CD4-positive, alpha-beta memory T cell (primary cell): ENCODE measurements at places on chromosomes 11 and 22.

DNA sequence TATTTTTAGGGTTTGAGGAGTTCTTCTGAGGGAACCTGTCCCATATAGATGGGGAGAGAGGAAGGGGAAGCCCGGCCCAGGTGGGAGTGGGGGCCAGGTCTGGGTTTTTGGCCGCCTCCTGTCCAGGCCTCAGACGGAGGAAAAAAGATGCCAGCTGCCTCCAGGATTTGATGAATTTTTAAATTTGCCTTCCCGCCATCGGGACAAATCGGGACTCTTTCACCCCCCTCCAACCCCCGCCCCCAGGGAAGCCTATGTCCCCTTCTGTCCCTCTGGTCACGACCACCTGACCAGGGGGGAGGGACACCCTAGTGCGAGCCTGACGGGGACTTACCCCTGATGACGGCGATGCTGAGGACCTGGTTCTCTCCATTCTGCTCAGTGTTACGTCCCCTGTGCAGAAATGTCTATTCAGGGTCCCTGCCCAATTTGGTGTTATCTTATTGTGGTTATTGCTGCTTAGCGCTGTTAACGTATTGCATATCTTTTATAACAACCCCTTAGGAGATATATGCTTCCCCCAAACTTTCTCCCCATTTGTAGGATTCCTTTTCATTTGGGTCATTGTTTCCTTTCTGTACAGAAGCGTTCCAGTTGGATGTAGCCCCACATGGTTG is 115.9 kb upstream of the GRK3 start:
- peak overlapping the region; percentile 67 for H3K27ac ChIP-seq
- H3K4me1 ChIP-seq: peaks cover 39% of the 10 kb centered on the region
- peak overlapping the region; percentile 71 for H3K4me3 ChIP-seq
- no peak for DNase-seq
- H3K36me3 ChIP-seq: no peaks in the 10 kb centered on the region

DNA sequence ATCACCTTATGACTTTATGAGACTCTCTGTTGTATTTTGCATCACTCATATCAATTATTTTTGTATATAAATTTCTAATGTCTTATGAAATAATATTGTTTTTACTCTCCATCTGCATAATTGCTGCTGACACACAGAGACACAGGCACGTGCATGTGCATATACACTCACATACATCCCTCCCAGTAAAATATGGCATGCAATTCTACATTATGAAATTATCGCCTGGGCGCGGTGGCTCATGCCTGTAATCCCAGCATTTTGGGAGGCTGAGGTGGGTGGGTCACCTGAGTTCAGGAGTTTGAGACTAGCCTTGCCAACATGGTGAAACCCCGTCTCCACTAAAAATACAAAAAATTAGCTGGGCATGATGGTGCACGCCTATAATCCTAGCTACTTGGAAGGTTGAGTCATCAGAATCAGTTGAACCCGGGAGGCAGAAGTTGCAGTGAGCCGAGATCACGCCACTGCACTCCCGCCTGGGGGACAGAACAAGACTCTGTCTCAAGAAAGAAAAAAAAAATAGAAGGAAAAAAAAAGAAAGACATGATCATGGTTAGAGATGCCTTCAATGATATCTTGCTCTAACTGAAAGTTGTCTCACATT is 96.7 kb upstream of the LUZP2 start:
- no peak overlapping the region for H3K27ac ChIP-seq
- no peaks in the 10 kb centered on the region for H3K4me1 ChIP-seq
- H3K27me3 ChIP-seq: no peaks in the 10 kb centered on the region

DNA sequence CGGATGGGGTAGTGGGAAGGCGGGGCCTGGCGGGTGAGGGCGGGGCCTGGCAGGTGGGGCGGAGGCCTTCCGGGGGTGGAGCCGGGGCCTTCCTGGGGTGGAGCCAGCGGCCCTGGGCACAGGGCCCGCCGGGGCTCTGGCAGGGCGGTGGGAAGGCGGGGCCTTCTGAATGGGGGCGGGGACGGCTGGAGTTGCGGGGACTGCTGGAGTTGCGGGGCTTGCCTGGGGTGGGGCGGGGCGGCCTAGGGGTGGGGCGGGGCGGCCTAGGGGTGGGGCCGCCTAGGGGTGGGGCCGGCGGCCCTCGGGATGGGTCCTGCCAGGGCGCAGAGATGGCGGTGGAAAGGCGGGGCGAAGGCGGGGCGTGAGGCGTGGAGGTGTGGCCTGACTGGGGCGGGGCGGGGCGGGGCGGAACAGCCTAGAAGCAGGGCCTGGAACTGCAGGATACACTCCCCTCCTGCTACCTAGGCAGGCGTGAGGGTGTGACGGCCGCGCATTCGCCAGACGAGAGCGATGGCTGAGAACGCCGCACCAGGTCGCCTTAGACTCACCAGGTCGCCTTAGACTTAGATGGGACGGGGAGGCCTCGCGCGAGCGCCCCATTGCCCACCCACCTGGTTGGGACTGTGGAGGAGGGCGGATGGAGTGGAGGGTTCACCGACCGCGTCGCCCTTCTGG is 19.3 kb downstream of the RRP7A start:
- H3K4me3 ChIP-seq: no peak overlapping the region
- no peak overlapping the region for H3K27ac ChIP-seq
- H3K27me3 ChIP-seq: no peaks in the 10 kb centered on the region
- DNase-seq: peak; percentile 86

DNA sequence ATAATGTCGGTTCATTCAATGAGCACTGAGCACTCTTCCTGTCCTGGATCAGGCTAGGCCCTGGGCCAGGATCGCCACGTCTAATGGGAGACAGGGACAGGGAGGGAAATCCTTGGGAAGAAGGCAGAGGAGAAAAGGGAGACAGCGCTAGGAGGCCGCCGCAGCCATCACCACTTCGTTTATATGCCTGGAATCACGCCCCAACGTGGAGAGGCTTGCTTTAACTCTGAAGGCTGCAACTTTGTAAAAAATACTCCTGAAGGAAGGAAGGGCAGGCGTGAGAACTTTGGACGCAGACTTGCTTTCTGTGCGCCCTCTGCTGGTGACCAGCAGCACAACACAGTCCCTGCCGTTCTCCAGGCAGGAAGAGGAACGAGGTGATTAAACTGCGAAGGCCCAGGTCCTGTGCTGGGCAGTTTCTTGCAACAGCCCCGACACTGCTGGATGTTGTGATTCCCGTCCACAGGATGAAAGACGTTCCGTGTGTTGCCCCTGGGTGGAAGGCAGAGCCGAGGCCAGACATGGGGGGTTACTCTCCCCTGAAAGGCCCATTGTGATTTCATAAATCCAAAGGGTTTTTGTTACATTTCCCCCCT is 22.1 kb downstream of the RIBC2 start:
- DNase-seq: peak; percentile 75
- no peaks in the 10 kb centered on the region for H3K27me3 ChIP-seq
- H3K4me3 ChIP-seq: no peak overlapping the region
- H3K4me1 ChIP-seq: peaks cover 8% of the 10 kb centered on the region

DNA sequence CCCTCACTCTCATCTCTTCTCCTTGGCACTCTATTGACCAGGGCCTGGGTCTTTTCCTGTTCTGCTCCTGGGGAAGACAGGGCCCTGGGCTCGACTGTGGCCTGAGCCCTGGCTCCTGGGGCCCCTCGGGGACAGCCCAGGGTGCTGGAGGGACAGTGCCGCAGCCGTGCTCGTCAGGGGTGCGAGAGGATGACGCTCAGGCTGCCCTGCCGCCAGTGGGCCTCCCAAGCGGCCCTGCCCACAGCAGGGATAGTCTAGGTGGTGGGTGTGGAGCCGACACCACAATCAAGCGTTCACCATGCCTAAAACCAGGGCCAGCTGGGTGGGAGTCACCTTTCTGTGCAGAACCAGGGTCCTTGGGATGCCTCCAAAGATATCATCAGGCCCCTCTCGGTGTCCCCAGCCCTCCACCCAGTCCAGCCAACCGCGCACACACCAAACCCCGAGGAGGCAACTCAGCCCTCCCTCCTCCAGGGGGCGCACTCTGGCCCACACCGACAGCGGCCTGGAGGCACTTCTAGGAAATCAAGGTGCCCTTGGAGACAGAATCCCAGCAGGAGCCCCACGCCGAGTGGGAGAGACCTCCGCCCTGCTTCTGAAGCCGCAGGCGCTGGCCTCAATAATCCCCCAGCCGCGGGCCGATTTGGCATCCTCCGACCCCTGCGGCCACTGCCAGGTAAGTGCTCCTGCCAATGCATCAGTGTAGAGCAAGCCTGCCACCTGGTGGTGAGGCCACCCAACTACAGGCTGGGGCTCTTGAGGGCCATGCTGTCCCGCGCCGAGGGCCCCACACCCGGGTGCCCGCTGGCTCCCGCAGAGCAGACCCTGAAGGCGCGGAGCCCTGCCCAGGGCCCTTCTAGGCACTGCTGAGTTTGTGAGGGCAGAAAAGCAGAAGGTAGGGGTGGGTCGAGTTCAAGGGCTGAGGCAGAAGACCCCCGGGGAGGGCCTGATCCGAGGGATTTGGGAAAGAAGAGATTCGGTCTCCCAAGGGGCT is 496.4 kb downstream of the BUD13 start:
- no peaks in the 10 kb centered on the region for H3K36me3 ChIP-seq
- H3K4me1 ChIP-seq: no peaks in the 10 kb centered on the region
- H3K27ac ChIP-seq: no peak overlapping the region
- H3K27me3 ChIP-seq: no peaks in the 10 kb centered on the region
- no peak overlapping the region for H3K4me3 ChIP-seq

DNA sequence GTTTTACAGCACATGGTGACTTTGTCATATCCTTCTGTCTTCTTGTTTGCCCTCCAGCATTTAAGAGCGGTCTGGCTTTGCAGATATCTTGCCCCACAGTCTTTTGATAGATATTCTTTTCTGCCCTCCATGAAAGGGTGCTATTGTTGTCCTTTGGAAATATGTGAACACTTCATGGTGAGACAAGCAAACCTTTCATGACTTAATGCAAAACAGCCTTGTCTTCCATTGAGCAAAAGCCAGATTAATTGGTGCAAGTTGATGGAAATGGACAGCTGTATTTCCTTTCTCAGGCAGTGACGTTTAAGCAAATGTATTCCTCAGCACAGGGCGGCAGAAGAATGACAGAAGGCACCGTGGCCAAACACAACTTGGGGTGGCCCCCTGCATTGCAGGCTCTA is 4.4 kb downstream of the DCPS start:
- no peaks in the 10 kb centered on the region for H3K27me3 ChIP-seq
- H3K4me3 ChIP-seq: no peak overlapping the region
- H3K27ac ChIP-seq: no peak overlapping the region
- DNase-seq: no peak
- peaks cover 10% of the 10 kb centered on the region for H3K36me3 ChIP-seq
- H3K4me1 ChIP-seq: peaks cover 23% of the 10 kb centered on the region

GRCh38 chr22:32637951-32638350 is 163.3 kb downstream of the FBXO7 start:
- H3K36me3 ChIP-seq: no peaks in the 10 kb centered on the region
- no peaks in the 10 kb centered on the region for H3K27me3 ChIP-seq
- H3K4me3 ChIP-seq: no peak overlapping the region
- no peak overlapping the region for H3K27ac ChIP-seq
- no peaks in the 10 kb centered on the region for H3K4me1 ChIP-seq
- DNase-seq: no peak
